CD4-positive, alpha-beta T cell treated with Interleukin-12 subunit alpha and Interleukin-12 subunit beta, for 1 hour (primary cell): ENCODE measurements at places on chromosomes 7 and 10.

DNA sequence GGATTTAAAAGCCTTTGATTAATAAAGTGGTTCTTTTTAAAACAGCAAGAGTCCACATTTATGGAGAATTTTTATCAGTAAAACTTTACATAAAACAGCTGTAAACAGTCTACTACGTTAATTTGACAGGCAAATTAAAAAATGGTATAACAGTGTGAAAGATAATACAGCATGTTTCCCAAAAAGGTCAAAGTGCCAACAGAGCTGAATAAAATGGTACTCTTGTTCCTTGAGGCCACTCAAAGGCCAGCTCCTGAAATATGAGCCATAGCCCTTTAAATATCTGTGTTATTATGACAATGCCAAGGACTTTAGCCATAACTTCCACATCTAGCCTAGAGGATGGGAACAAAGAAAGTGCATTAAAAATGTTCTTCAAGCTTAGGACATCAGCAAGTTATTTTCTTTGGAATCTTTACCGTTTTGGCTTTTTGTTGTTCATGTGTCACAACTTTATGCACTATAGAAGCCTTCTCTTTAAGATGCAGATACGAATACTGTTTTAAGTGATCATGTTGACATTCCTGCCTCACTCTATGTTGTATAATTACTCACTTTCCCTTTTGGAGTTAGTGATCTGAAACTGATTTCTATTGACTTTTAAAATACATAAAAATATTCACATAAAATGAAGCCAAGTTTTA, 165.6 kb downstream of the RNLS start:
- DNase-seq, result no peak

- DNase-seq, result no peak
Observed at GRCh38 chr7:36507475-36508440, 118.1 kb downstream of the ANLN start.

GRCh38 chr7:150938566-150938965, 39.6 kb downstream of the KCNH2 start:
- DNase-seq, result no peak

GRCh38 chr10:80599424-80599847, 61.7 kb downstream of the SH2D4B start:
- DNase-seq, result peak; percentile 32

DNA sequence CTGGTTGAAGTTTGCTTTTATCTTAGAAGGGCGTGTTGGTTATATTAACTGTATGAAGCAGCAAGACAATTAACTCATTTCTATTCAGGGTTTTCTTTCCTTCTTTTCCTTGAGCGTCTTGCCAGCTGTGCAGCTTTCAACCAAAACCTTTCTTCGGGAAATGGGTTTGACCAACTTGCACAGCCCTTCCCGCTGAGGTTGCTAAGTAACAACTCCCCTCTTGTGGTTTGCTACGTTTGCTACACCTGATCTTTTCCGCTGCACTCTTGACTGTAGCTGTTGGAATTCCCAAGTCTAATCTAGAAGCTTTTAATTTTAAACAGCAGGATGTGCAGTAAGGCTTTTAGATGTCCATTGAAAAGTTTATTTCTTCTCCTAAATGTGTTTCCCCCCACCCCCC, 116.9 kb downstream of the CDCA7L start:
- DNase-seq, result no peak

GRCh38 chr10:126218778-126219649, 169.3 kb downstream of the ADAM12 start:
- no peak for DNase-seq

DNA sequence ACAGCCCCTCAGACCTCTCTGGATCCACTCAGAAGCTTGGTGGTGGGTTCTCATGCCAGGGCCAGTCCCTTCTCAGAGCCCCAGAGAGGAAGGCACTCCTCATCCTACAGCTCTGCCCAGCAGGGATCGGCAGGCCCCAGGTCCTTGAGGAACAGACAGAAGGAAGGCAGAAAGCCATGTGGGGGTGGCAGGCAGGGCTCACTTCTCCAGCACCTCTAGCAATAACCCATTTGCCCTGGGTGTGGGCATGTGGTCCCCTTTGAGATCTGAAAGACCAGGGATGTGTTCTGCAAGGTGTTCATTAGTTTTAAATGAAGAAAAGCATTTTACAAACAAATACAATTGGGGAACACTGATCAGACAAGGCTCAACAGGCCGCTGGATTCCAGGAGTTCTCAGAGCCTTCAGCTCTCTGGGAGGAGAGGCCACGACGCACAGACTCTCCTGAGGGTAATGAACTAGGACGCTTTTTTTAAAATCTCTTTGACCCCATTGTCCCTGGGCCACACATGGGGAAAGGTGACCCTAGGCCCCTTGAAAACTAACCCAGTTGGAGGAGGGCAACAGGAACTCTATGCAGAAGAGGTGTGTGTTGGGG, 40.6 kb downstream of the LDB3 start:
- DNase-seq, result no peak

- no peak for DNase-seq
Observed at GRCh38 chr10:118546479-118546878, 49.0 kb downstream of the PRLHR start.

DNA sequence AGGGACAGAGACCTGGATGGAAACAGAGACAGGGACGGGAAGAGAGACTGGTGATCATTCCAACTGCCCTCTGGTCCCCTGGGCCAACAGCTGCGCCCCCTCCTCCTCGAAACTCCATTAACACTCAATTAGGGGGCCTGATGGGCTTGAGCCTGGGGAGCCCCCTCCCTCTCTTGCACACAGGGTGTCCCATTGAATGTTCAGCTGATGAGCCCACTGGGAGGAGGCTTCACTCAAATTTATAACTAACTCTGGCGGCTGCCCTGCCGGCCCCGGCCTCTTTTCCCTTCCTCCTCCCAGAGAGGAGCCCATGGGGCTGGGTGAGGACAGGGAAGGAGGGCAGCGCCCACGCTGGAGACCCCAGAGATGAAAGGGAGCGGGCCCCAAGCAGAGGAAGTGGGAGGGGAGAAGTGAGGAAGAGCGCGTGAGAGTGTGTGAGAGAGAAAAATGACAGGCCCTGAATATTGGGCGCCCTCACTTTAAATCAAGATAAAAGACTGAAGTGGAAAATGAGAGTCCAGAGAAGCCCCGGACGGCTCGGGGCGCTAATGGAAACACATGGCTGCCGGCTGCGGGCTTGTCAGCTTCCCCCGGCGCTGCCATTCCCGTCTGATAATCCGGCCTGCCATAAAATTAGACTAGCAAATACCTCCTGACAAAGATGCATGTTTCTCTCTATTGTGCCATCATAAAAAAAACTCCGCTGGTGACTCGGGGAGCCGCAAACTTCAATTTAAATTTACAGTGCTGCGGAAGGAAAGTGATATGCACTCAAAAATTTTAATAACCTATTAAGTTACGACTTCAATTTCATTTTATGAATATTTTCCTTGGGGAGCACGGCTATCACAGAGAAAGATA, 58.0 kb upstream of the PAX2 start:
- DNase-seq, result no peak

- DNase-seq, result no peak
Observed at GRCh38 chr10:46525824-46526681, 30.4 kb downstream of the GPRIN2 start.

DNA sequence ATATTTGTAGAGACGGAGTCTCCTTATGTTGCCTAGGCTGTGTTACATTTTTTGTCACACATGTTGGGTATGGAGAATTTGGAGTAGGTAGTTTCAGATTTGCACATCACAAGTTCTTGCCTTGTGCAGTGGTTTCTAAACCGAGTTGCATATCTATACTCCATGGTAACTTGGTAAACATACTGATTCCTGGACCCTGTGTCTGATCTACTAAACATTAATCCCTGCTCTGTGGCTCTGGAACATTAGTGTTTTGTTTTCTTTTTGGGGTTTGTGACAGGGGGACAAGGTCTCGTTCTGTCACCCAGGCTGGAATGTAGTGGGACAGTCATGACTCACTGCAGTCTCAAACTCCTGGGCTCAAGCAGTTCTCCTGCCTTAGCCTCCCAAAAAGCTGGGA, 24.7 kb downstream of the AUTS2 start:
- DNase-seq, result no peak

GRCh38 chr7:77426052-77426404, 9.9 kb upstream of the GSAP start:
- no peak for DNase-seq

- DNase-seq, result no peak
Observed at GRCh38 chr7:1676550-1677078, 6.5 kb downstream of the ELFN1 start.
